Effector memory CD4-positive, alpha-beta T cell (primary cell): ENCODE measurements at places on chromosomes 6 and 20.

DNA sequence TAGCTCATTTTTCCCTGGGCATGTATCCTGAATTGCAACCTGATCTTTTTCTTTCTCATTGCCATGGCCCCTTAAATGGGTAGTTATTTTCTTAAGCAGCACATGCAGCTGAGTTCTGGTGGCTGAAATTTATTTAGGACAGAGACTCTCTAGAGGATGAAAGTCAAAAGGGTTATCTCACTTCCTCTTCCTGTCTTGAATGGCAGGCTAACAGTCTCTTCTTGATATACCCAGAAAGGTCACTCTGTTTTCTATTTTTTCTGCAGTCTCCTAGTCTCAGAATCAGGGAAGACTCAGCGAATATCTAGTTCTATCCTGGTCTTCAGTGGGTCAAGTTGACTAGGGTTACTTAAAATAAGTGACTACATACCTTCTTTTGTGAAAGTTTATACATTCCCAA lies 243.3 kb downstream of the EPHA7 start:
- DNase-seq = no peak
- no peak overlapping the region for H3K27ac ChIP-seq
- H3K4me3 ChIP-seq = no peak overlapping the region
- H3K27me3 ChIP-seq = no peaks in the 10 kb centered on the region
- H3K4me1 ChIP-seq = no peaks in the 10 kb centered on the region
- no peaks in the 10 kb centered on the region for H3K36me3 ChIP-seq

DNA sequence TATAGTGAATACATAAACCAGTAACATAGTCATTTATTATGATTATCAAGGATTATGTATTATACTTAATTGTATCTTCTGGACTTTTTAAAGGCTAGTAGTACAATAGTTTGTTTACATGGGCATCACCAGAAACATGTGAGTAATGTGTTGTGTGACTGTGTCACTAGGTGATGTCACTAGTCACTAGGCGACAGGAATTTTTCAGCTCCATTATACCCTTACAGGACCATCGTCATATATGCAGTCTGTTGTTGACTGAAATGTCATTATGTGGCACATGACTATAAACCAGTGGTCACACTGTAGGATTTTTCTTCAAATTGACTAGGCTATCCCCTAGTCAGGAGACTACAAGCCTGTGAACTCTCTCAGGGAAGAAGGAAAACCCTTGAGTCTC lies 86.5 kb upstream of the CENPW start:
- no peaks in the 10 kb centered on the region for H3K4me1 ChIP-seq
- no peak overlapping the region for H3K4me3 ChIP-seq
- H3K27me3 ChIP-seq = no peaks in the 10 kb centered on the region
- DNase-seq = no peak
- no peak overlapping the region for H3K27ac ChIP-seq
- H3K36me3 ChIP-seq = no peaks in the 10 kb centered on the region

DNA sequence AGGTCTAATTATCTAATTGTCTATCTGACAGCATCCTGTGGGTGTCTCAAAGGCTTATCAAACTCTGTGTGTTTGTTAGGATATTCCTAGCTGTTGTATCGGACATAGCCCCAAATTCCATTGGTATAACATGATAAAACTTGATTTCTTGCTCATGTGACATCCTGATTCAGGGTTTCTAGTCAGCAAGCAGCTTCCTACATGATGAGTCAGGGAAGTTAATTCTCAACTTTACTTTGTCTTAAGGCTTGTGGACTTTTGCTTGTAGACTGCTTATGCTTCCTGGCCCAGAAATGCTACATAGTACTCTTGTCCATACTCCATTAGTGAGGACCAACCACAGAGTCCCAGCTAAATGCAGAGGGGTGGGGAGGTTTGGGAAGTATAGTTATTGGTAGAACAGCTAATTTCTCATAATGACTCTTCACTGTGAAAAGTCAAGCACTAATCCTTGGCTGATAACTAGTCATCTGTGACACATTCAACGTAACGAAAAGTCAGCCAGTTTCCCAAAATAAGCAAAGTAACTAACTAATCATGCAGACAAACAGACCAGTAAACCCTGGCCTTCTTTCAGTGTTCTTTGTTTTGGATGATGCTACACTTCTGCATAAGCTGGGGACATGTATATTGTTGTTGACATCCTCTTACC lies 25.8 kb downstream of the NKAIN2 start:
- H3K4me1 ChIP-seq = no peaks in the 10 kb centered on the region
- no peak overlapping the region for H3K27ac ChIP-seq
- no peak overlapping the region for H3K4me3 ChIP-seq
- H3K27me3 ChIP-seq = no peaks in the 10 kb centered on the region

- no peaks in the 10 kb centered on the region for H3K36me3 ChIP-seq
- peaks cover under 1% of the 10 kb centered on the region for H3K4me1 ChIP-seq
- H3K27me3 ChIP-seq = no peaks in the 10 kb centered on the region
- DNase-seq = no peak
- H3K27ac ChIP-seq = no peak overlapping the region
- no peak overlapping the region for H3K4me3 ChIP-seq
These were observed 51.9 kb upstream of the EDN1 start for GRCh38 chr6:12238219-12238618.

GRCh38 chr6:127939442-127940066 lies 38.7 kb upstream of the THEMIS start:
- no peak for DNase-seq
- no peak overlapping the region for H3K27ac ChIP-seq
- H3K36me3 ChIP-seq = no peaks in the 10 kb centered on the region
- H3K4me3 ChIP-seq = no peak overlapping the region
- peaks cover 4% of the 10 kb centered on the region for H3K4me1 ChIP-seq
